CD4-positive, alpha-beta memory T cell (primary cell): ENCODE measurements at places on chromosomes 3 and 15.

- no peak for DNase-seq
These were observed 58.1 kb downstream of the RSRC1 start for GRCh38 chr3:158167737-158168557.

DNA sequence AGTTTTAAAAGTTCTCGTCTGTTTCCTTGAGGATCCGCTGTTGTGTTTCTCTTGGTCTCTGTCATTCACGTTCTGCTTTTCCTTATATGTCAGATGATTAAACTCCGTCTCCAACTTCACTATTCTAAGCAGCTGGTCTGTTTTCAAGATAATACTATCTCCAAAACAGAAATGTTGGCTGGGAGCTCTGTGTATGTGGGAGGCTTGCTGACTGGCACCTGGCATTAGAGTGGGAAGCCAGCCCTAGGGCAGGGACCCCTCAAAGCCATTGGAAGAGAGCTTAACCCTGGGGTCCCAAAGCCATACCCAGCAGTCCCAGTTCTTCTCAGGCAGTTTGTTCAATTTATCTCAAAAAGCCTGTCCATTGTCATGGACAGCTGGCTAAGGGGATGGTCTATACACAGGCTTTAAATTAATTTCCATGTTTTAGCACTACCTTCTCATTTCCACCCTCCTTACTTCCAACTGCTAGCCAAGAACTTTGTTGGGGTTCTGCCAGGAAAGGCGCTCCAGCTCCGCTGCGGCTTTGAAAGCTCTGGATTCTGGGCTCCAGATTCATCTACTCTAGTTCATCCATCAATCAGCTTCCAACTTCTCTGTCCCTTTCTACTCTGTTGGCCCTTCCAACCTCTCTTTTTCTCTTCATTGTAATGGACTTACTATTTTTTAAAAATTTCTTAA is 9.2 kb downstream of the BTBD1 start:
- DNase-seq, result no peak

- DNase-seq, result no peak
These were observed 38.8 kb downstream of the PTPRG start for GRCh38 chr3:61600195-61600594.

GRCh38 chr3:49717959-49718857 is 1.3 kb downstream of the AMIGO3 start:
- DNase-seq, result no peak

DNA sequence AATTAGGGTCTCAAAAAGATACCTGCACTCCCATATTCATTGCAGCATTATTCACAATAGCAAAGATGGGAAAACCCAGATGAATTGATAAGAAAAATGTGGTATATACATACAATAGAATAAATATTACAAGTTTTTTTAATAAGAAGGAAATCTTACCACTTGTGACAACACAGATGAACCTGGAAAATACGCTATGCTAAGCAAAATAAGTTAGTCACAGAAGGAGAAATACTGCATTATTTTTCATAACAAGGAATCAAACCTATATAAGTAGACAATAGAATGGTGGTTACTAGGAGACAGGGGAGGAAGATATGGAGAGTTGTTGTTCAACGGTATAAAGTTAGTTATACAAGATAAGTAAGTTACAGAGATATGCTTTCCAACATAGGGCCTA is 130.0 kb downstream of the GSK3B start:
- DNase-seq, result no peak

DNA sequence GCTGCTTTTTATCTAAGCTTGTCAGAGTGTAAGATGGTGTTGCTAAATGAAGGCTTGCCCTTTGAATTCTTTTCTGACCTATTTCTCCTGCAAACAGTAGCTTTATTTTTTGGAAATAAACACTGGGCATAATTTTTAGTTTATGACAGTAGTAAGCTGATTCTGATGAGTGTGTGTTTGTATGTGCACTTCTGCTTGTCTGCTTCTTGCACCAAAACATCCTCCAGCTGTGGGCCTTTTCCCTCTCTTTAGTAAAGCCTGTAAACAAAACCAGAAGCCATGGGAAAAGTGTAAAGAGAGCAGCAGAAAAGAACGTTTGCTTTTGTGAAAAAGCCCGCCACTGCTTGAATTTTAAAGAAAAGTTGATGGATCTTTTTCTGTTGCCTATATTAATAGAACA is 136.4 kb upstream of the IL12A start:
- DNase-seq, result no peak

DNA sequence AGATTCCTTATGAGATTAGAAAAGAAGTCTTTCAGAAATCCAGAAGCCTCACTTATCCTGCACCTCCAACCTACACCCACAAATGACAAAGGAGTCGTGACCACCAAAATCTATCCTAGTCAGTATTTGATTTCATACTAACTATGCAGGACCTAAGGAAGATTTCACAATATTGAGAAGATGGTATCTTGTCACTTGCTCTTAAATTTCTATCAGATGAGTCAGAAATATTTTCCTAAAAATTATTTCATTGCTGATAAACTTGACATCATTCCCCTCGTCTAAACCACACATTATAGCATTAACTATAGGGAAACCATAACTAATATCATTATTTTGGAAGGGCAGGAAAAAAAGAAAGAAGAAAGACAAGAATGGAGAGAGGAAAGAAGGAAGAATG is 138.0 kb upstream of the THBS1 start:
- no peak for DNase-seq

DNA sequence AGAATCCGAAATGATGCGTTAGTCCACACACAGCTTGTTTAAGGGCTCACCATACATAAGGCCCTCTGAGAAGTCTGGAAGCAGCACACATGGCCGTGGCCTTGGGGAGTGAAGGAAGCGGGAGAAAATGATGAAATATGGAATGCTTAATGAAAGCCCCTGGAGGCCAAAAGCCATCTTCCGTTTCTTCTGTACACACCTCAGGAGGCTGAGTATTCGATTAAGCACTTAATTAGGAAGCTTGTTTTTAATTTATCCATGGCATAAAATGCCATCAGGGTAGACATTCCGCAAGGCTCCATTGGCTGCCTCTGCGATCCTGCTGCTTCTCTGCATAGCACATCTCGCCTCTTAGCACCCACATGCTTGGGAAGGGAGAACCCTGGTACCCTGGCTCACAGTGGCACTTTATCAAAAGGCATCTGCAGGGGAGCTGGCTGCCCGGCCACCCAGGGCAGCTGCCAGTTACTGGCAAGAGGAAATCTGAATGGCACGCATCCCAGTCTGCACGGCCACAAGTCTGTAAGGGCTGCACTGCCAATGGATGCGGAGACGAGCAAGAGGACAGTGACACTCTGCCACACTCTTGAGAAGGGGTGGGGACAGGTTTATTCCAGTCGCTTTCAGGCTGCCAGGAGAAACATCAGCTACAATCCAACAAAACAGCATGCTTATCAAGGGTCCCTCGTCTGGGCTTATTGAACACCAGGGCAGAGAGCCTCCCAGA is 356.2 kb downstream of the OCA2 start:
- no peak for DNase-seq

GRCh38 chr15:99956022-99956775 is 223.0 kb upstream of the LYSMD4 start:
- DNase-seq, result no peak

DNA sequence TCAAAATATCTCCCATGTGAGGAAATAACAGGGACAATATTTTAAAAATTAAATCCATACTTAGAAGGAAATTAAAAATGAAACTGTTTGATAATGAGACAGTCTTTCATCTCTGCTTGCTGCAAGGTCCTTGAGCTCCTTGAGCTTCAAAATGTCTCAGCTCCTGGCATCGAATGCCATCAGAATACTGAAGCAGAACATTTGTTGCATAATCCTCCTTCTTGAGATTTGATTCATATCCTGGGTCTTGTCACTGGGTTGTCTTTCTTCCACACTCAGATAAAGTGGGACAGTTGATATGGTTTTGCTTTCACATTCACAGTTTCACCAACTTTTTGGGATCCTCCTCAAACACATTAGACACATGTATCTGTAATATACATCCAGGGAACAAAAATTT is 27.8 kb downstream of the COL8A1 start:
- DNase-seq, result no peak

- DNase-seq, result no peak
These were observed 10.6 kb downstream of the TRH start for GRCh38 chr3:129985113-129985512.

DNA sequence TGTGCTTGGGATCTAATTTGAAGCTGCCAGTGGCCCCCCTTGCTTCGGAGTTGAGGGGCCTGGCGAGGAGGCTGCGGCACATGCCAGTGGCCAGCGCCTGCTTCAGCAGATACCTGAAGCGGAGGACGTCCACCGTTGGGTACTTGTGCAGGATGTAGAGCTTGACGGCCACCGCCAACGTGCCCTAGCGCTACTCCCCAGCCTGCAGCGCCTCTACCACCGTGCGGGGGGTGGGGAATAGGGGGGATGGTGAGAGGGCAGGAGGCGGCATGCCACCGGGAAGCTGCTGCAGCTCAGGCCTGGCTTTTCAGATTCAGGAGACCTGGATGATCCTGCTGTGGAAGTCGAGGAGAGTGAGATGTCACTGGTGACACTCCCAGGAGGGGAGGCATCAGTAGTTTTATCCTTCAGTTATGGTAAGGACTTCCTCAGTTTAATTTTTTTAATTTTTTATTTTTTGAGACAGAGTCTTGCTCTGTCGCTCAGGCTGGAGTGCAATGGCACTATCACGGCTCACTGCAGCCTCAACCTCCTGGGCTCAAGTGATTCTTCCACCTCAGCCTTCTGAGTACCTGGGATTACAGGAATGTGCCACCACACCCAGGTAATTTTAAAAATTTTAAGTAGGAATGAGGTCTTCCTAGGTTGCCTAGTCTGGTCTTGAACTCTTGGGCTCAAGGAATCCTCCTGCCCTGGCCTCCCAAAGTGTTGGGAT is 150.6 kb upstream of the FRMD4B start:
- DNase-seq, result no peak
